ENCODE measurements at places on chromosomes 11 and 22.

DNA sequence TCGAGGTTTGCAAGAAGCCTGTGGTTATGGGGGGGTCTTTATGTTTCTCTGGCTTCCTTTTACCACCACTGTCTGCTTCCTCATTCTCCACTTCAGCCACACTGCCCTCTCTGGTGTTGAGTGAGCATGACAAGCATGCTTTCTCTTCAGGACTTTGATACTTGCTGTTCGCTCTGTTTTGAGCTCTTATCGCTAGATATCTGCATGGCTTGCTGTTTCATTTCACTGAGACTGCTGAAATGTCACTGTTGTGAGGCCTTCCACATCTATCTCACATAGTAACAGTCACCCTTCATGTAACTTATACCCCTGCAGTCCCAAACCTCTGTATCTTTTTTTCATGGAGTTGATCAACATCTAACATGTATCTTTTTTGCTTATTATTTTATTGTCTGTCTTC is 59.8 kb downstream of the TMEM135 start:
- DNase-seq = peak; percentile 9

- no peak for DNase-seq
Measured at GRCh38 chr11:62922189-62922589, 1.0 kb upstream of the CHRM1 start.

GRCh38 chr11:79822766-79823165 is 381.9 kb upstream of the TENM4 start:
- DNase-seq = no peak

- DNase-seq = no peak
Measured at GRCh38 chr11:108698844-108699642, 34.2 kb downstream of the DDX10 start.

- no peak for DNase-seq
Measured at GRCh38 chr11:69002570-69003231, 10.3 kb downstream of the MRGPRF start.

DNA sequence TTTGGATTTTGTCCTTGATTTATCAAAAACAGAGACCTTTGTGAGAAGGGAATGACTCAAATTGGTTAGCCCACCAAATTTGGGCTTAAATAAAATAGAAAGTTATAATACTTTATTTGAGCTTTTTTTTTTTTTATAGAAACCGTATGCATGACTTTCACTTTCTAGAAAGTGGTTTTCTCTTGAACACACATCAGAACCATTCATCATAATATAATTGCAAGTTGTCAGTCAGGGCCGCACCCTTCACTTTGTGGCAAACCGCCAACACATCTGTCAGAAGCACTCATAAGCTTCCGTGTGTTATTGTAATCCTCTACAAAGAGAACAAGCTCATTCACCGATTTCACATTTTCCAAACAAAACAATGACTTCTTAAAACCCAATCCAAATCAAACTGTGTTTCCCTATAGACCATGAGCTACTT is 76.1 kb downstream of the SOX6 start:
- DNase-seq = peak; percentile 1

DNA sequence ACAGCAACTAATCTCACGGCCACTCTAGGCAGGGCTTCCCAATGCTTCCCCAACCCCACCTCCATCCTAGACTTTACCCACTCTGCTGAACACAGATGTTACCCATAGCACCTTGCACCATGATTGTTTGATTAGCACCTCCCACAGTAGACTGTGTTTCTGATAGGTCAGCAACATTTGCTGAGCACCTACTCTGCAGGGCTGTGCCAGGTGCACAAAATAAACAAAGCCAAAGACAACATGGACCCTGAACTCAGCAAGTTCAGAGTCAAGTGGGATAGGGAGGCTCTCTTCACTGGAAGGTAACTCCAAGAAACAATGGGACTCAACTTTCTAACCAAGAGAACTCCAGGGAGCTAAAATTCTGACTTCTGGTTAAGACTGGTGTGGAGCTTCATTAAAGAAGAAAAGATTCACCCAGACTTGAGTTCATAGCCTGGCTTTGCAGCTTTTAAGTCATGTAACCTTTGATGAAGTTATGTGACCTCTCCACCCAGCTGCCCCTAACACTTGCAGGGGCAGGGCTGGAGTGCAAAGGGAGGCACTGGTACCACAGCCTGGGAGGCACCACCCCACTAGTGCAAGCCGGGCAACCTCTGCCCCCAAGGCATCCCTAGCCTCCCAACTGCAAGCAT is 6.7 kb upstream of the RTN4RL2 start:
- DNase-seq = no peak

DNA sequence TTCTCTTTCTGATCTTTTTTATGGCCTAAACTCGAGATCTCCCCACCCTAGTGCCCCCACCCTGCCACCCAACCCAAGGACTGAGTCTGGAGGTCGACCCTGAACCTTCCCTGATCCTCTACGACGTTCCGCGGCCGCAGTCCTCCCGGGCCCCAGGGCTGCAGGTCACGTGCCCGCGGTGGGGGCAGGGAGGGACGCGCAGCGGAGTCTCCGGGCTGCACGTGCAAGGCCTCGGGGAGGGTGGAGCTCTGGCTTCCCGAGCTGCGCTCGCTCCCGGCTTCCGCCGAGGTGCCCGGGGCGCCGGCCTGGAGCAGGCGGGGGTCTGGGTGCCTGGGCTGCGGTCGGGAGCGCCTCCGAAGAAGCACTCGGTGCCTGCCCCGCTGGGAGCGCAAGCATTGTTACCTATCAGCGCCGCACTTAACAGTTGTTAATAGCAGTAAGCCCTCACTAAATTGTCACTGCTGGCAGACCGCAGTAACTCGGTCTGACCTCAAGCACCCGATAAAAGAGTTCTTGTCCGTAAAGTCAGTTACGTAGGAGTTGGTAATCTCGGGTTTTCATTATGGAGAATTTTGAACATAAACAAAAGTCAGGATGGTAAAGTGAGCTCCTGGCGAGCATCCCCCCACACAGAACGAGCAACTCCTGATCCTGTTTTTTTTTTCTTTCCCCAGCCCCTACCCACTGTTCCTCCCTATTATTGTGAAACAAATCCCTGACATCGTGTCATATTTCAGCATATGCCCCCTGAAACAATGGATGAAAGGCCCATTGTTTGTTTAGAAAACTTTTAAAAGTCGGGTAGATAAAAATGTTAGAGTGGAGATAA is 69.7 kb upstream of the EP300 start:
- DNase-seq = peak; percentile 82

DNA sequence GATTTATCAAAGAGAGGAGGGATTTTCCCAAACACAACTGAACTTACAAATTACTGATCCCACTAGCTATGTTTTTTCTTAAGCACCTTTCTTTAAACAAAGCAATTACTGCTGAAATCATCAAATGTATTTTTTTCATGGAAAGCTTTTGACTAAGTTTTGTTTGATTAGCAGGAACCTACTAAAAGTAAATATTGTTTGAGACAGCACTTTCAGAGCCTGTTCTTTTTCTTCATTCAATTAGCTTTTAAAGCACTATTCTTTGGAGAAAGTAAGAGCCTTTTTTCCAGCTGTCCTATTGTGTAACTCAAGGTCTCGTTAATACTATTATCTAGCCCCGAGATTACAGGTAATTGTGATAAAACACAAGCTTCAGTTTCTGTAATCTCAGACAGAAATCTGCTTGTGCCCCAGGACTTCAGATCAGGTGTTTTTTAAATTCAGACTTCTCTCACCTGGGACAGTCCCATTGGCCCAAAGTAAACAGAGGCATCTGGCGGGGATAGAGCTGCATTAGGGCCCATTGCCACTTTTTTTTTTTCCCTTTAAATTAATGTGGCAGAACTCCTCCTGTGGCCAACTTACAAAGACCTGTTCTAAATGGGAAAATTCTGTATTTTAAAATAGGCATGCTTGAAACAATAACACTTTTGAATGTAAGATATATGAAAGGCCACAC is 11.0 kb downstream of the CSTPP1 start:
- no peak for DNase-seq

GRCh38 chr11:7537265-7537664 is 23.5 kb downstream of the PPFIBP2 start:
- no peak for DNase-seq

DNA sequence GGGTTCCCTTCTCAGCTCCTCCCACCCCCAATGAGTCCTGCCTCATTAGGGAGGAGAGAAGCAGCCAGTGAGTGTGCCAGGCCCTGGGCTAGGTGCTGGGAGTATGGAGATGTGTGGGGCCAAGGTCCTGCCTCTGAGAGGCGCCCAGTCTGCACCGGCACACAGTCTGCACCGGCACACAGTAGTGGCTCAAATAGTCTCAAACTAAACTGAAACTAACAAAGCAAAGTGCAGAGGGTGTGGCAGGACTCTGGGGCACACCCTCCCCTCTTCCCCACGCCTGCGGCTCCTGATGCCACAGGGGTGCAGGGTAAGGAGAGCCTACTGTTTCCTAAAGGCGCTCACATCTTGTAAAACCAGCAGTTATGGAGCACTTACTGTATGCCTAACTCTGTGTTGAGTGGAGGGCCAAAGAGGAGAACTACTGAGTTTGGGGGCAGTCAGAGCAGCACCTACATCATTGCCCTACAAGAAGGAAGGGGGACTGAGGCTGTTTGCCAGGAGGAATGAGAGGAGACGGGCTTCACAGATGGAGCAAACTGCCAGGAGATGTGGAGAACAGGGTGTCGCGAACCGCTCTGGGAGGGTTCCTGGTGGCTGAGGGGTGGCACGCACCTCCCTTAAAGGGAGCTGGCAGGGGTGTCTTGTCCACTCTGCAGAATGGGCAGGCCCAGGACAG is 939 bp upstream of the SH3BP1 start:
- no peak for DNase-seq

- no peak for DNase-seq
Measured at GRCh38 chr11:124174001-124174583, 9.1 kb upstream of the OR10D3 start.

DNA sequence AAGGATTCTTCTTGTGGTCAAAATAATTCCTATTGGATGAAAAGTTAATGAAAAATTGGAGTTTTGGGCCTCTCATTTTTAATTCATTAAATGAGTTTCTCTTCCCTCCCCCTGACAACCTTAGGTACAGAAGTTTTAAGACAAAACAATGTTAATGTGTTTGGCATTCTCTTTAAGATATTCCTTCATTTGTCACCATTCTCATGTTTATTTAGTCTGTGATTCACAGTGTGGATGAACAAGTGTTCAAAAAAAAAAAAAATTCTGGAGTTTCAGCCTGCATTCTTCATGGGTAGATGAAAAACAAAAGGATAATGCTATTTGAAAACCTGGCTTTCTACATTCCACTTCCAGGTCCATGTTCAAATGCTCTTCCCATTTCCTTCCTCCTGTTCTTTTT is 172.6 kb upstream of the LUZP2 start:
- DNase-seq = no peak

DNA sequence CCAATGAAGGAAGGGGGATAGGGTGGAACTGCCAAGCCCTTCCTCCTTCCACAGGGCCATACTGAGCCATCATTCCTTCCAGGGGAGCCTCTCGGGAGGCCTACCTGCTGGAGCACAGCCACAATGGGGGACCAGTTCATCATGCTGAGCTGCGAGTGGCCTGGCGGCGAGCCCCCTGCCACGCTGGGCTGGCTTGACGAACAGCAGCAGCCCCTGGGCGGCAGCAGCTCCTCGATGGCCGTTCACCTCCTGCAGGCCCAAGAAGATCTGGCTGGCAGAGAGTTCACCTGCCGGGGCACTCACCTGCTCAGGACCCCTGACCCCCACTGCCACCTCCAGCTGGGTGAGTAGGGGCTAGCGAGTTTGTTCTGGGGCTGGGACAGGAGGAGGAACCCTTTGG is 5.9 kb downstream of the VSIG10L2 start:
- no peak for DNase-seq

DNA sequence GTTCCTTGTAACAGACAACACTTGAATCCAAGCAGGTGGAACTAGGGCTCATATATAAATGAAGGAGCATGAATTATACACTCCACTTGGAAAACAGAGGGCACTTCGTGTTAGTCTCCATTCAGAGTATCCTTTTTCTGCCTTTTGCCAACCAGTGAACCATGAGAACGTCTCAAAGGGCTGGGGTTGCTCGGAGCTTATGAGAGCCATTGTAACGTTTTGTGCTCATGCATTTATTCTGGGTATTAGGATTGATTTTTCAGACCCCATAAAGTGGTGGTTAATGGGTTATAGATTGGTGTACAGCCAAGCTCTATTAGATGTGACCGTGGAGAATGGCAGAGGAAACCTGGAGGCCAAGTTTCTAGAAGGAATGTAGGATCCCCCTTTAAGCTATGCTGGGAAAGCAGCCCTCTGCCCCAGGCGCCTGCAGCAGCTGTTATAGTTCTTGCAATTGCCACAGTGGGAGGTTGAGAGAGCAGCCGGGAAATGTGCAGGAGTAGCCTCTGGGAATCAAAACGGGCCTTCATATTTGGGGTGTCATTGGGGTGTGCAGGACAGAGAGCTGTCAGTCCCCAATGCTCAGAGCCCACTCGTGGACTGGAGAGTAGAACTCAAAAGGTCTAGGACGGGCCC is 54.6 kb upstream of the ASPHD2 start:
- no peak for DNase-seq

DNA sequence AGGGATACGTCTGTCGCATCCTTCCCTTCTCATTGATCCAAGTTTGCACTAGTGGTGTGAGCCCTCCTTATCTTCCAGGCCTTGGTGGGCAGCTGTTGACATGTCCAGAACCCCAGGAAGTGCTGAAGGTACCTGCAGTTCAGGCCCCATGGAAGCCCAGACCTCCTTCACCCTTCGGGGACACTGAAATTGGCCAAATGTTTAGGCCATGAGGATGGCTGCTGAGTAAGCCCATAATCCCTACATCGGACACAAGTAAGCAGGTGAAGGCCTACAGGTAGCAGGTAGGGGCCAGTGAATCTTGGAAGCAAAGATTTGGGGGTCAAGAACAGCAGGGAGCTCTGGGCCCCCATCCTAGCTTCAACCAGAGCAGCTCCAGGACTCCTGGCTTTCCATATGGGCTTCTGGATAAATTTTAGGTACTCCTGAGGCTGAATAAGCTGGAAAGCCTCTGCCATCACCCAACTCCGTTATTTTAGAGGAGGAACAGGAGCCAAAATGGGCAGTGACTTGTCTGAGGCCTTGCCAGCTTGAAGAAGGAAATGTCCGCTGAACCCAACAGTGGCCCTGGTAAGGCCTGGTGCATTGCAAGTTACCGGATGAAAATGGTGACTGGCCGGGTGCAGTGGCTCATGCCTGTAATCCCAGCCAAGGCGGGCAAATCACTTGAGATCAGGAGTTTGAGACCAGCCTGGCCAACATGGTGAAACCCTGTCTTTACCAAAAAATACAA is 45.2 kb downstream of the MORC2 start:
- DNase-seq = no peak

DNA sequence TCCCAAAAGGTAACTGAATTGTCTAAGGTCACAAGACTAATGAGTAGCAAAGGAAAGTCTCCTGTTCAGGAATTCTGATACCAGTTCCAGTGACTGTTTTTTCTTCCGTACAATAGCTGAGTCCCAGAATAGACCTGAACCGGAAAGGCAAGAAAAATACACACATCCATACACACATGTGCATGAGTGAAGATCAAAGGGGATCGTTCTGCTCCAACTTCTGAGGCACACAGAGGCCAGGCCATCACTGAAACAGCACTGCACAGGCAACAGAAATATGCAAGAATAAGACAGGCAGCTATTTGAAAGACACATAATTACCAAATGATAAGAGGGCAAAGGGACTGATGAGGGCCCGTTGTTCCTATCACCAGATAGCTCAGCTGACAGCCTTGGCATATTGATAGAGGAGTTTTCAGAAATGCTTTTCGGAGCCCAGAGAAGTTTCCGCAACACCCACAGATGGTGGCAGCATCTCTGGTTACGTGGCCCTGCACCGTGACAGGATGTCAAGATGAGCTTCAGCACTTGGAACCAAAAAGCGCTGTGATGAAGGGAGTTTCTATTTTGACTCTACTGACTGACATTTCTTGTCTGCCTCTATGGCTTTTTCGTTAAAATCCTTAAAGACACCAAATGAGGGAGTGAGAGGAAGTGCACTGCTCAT is 280.6 kb downstream of the LARGE1 start:
- no peak for DNase-seq

- DNase-seq = no peak
Measured at GRCh38 chr11:134701564-134702165, 289.6 kb upstream of the B3GAT1 start.
